ENCODE measurements at places on chromosomes 4 and X.

GRCh38 chrX:53239474-53239873 lies 14.5 kb upstream of the KDM5C start:
- no peak for DNase-seq

DNA sequence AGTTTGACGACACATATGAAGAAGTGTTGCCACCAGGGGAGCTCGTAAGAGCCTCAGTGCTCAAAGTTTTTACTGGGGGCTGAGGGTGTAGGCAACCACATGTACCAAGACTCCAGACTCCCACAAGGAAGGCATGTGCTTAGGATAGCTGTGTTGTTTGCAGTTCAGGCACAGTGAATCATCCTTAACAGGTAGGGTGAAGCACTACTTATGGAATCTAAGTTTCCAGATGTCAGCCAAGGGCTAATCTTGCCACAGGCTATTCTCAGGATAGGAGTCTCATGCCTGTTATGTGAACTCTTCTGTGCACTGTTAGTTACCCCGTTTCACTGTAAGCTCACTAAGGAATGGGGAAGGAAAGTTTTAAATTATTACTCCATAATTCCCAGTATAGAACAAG lies 202.6 kb downstream of the TMA16 start:
- DNase-seq: no peak

DNA sequence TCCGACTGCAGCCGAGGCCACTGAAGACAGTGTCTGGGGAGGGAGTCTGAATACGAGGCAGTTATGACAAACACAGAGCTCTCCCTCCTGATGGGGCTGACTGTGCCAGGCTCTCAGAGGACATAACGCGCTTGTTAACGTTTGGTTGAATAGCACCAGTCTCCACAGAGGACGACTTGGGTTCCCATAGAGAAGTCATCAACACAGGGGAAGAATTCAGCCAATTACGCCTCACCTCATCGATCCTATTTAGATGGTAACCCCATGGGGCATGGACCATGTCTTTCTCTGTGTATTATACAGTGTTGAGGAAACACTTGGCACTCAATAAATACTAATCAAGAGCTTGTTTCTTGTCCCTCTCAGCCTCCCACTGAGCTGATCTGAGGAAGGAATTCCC lies 642.6 kb upstream of the LCORL start:
- no peak for DNase-seq

- DNase-seq: no peak
Observed at GRCh38 chr4:157728215-157728614, 444.6 kb downstream of the GASK1B start.

- DNase-seq: no peak
Observed at GRCh38 chr4:3373468-3373867, 68.3 kb upstream of the HGFAC start.

GRCh38 chr4:121784975-121785374 lies 16.1 kb upstream of the EXOSC9 start:
- peak; percentile 50 for DNase-seq

DNA sequence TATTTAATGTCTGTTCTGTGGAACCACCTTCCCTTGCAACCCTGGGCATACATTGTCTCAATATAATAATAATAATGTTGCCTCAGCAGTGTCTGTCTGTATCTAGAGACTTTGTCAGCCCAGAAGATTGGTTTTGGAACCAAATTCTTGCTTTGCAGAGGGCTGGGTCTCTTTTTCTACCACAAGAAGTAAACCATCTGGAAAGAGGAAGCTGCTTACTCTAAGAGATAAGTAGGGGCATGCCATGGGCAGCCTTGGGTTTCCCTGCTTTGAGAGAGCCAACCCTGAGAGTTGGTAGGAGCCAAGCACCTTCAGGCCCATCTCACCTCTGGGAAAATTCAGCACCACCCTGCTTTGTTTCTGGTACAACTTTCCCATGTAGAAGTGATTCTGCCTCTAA lies 27.0 kb downstream of the TMEM31 start:
- DNase-seq: no peak

DNA sequence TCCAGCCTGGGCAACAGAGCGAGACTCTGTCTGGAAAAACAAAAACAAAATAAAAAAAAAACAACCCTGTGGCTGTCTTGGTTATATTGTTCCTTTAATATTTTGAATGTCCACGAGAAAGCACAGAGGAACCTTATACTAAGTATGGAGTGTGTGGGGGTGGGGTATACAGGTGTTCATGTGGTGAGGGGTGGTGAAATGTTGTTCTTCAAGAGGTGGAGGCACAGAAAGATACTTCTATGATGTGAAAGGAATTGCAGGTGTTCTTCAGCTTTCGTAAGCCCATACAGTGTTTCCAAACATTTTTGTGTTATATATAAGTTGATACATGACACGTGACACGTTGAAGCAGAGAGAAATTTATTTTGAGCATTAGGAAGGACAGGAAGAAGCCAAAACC lies 46.4 kb downstream of the SLC9A6 start:
- no peak for DNase-seq

GRCh38 chr4:89039730-89040338 lies 17.2 kb downstream of the FAM13A start:
- no peak for DNase-seq

- no peak for DNase-seq
Observed at GRCh38 chr4:123616951-123617461, 220.4 kb downstream of the SPRY1 start.

GRCh38 chrX:42021058-42021457 lies 97.7 kb upstream of the CASK start:
- DNase-seq: no peak

DNA sequence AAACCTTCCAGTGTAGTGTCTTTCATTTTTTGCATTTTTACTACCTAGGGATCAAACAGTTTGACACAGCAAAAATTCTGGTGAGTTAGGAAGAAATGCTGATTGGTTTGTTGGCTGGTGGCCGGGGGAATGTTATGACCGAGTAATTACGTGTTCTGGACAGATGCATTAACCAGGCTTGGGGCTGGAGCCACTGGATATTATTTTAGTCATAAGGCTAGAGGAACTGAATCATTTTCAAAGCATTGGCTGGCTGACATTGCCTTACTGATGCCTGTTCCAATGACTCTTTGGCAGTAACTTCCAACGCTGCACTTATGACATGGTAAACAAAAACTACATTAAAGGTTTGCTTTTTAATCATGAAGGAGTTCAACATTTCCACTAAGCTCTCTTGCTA lies 84.6 kb downstream of the FBXO8 start:
- DNase-seq: no peak

DNA sequence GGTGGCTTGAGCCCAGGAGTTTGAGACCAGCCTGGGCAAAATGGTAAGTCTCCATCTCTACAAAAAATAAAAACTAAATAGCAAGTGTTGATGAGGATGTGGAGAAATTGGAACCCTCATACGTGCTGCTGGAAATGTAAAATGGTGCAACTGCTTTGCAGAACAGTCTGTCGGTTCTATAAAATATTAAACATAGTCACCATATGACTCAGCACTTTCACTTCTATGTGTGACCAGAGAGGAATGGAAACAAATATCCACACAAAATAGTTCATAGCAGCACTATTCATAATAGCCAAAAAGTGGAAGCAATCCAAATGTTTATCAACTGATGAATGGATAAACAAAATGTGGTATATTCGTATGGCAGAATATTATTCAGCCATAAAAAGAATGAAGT lies 60.8 kb upstream of the FMR1 start:
- no peak for DNase-seq

DNA sequence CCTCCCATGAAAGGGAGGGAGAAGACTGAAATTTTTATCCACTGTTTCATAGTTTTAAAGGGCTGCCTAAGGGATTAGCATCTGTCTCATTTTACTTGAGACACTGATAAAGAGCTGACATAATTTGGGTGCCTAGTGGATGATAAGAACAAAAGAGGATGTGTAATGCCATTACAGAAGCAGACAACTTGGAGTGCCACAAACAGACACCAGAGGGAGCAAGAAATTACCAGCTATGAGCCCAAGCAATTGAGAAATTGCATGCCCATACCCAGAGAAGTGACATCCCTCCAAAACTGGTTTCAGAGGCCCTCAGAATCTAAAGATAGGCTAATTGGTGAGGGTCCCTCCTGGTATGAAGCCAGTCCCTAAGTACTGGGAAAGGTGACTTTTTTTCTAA lies 38.5 kb upstream of the POU3F4 start:
- no peak for DNase-seq

GRCh38 chr4:139557556-139558110 lies 1.6 kb upstream of the SETD7 start:
- DNase-seq: no peak

- DNase-seq: no peak
Observed at GRCh38 chr4:18111081-18111480, 89.5 kb upstream of the LCORL start.

DNA sequence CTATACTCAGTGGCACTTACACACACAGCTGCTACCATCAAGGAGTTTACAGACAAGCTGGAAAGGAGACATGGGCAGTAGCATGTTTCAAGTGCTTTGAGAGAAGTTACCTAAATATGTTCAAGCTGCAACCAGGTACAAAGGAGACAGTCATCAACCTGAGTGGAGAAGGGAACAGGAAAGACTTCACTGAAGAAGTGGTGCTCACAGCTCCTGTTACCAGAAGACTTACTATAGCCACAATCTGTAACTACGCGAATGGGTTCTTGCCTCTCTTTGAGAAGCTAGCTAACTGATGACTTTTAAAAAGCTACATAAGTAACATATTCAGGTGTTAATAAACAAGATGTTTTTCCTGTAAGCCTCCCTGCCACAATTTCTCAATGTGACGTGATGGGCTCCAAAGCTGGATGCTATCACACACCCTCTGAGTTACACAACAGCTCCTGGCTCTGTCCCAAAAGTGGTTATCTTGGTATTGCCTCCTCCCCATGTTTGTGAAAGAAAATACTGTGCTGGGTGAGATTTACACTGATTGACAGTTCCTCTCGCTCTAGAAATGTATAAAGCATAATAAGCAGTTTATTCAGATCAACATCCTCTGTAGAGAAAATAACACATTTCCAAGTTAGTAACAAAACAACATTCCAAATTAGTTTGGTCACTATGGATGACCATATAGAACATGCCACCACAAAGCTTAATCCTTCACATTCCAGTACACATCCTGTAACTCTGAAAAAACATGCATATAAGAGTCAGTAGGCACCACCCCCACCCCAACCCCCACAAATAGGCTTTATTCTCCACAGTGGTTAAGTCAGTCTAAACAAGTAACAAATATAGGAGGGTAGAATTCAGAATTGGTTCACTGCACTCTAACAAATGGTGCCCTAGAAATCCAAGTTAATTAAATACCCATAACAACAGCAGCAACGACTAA lies 81.8 kb downstream of the FRYL start:
- peak; percentile 58 for DNase-seq

DNA sequence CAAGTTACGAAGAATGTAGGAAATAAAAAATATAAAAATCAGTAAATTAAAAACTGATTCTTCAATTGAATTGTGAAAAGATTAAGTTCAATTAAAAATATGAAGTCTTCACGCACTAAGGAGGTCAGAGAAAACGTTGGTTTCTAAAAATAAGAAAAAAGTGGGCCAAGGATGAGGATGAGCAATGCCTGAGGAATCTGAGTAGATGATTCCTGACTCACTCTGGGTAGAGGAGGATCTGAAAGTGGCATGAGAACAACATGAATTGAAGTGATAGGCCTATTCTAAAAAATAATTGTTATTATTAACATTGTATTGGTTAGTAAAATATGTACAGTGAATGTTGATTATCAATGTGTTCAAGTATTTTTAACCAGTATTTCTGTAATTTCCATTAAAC lies 444.2 kb downstream of the GRIA2 start:
- peak; percentile 9 for DNase-seq

GRCh38 chr4:163378661-163379060 lies 35.0 kb downstream of the NPY5R start:
- peak; percentile 44 for DNase-seq

DNA sequence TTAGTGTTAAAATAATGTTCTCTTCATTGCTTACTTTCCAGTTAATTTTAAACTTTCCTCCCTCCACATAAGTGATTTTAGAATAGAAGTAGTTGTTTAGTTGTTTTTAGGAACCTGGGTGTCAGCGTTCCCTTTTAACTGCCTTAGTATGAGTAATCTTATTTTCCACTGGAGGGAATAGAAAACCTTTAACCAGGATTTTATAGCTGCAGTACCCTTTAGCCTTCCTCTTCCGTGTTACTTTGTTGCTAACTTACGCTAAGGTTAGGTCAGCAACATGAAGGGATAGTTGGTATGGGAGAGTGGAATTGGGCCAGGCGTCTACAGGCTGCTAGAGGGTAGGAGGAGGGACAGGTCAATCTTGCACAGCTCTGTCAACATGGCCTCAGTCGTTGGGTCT lies 31.5 kb downstream of the SMS start:
- DNase-seq: no peak

DNA sequence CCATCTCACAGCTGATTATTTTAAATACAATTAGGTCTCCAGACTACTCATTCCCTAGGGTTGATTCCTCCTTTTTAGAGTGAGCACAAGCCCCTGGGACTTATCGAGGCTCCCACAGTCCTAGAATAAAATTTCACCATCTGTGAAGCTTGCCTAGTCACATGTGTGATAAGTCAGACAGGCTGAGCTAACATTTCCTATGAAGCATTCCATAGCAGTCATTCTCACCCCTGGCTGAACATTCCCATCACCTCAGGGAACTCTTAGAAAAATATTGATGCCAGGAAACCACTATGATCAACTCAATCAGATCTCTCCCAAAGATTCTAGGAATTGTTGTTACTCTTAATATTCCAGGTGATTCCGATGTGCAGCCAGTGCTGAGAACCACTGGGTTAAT lies 37.7 kb downstream of the ARHGEF9 start:
- peak; percentile 41 for DNase-seq

GRCh38 chr4:27145597-27145996 lies 285.0 kb downstream of the STIM2 start:
- DNase-seq: no peak

DNA sequence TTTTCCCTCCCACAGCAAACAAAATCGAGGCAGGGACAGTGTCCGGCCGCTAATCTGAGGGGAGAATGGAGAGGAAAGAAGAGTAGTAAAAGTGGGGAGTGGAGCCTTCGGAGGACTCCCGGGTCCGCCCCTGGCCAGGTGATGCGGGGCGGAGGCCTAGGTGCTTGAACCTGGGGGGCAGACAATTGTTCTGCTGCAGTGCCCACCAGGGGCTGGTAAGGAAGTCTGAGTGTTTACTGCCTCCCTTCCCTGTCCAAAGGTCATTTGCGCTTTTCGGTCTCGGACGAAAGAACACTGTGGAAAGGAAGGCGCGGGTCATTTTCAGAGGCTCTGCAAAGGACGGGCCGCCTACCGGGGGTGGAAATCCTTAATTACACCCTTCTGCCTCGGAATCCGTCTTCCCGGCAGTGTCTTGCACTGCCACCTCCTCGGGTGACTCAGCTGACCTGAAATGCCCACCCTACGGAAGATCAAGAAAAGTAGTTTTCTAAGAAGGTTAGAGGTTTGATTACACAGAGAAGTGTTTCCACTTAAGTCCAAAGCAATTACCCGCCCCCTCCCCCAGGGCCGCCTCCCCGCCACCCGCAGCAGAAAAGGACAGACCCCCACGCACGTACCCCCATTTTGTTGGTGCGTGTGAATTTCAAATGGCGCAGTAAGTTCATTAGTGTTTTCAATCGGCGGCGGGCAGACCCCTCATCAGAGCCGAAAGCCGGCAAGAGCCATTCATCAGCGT lies 99.9 kb upstream of the TENM3 start:
- no peak for DNase-seq

GRCh38 chr4:76459291-76459723 lies 24.3 kb downstream of the SHROOM3 start:
- DNase-seq: peak; percentile 87
